NCI-H510A treated with DMSO at 0.1 percent for 48 hours (cell line): ENCODE measurements at places on chromosomes 1 and 21.

- DNase-seq: no peak
These were observed 20.1 kb downstream of the YTHDF2 start for GRCh38 chr1:28756846-28757245.

GRCh38 chr1:111754984-111755330, 744 bp upstream of the DDX20 start:
- DNase-seq: peak; percentile 85

GRCh38 chr1:67166196-67166595, at the start of gene IL23R:
IL23R (plus strand) TSS chr1:67166454; CDS start chr1:67168121, 1,667 bp downstream.
- DNase-seq: peak; percentile 65

- DNase-seq: no peak
These were observed 30.4 kb upstream of the ZFYVE9 start for GRCh38 chr1:52111492-52111891.

- peak; percentile 53 for DNase-seq
These were observed 174.5 kb upstream of the RUNX1 start for GRCh38 chr21:35223480-35224156.

GRCh38 chr1:79215311-79215710, 208.8 kb upstream of the ADGRL4 start:
- no peak for DNase-seq

- DNase-seq: peak; percentile 62
These were observed 102.7 kb downstream of the ZNF281 start for GRCh38 chr1:200306944-200307754.

DNA sequence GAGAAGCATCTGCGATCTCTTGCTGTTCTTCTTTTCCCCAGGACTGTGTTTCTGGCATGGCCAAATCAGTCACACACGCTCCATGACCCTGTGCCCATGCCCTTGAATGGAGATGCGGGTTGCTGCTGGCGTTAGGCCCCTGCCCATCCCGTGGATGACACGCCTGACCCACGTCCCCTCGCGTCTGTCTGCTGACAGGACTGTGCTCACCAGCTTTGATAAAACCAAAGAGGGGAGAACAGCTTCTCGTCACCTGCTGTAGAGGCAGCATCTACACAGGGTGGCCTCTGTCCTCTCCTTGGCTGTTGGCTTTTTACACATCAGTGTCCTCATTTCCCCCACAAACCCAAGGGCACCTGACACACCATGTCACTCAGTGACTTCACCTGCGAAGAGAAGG, 6.9 kb downstream of the MT1HL1 start:
- no peak for DNase-seq
